ENCODE measurements at places on chromosomes 3 and 15. TPM values are rescaled to one million over a fixed set of nuclear protein-coding genes. Genes with fewer than 3 reads are reported as not detected.

C15orf62 gene
- 0.70 TPM for total RNA-seq

GRCh38 chr3:143302638-143303171 lies 183.1 kb downstream of the CHST2 start:
- DNase-seq: peak; percentile 38

CASR gene
- 0.02 TPM for total RNA-seq

ZMAT3 gene
- total RNA-seq: 10.5 TPM

DNA sequence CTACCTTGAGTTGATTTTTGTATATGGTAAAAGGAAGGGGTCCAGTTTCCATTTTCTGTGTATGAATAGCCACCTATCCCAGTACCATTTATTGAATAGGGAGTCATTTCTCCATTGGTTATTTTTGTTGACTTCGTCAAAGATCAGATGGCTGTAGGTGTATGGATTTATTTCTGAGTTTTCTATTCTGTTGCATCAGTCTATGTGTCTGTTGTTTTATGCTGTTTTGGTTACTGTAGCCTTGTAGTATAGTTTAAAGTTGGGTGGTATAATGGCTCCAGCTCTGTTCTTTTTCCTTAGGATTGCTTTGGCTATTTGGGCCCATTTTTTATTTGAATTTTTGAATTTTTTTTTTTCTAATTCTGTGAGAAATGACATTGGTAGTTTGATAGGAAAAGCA lies 125.5 kb upstream of the FGF7 start:
- DNase-seq: no peak

CCR9 gene
- not detected for total RNA-seq

GRCh38 chr15:61750271-61751084 lies 309.8 kb downstream of the VPS13C start:
- no peak for DNase-seq

MELTF gene
- 8.8 TPM for total RNA-seq

GRCh38 chr3:186849374-186849975 lies 7.0 kb downstream of the ADIPOQ start:
- DNase-seq: no peak

EPM2AIP1 gene
- total RNA-seq: 8.4 TPM

GRCh38 chr3:114178770-114179368 lies at the start of gene DRD3:
DRD3 (minus strand) TSS chr3:114179052; CDS start chr3:114171992, 7,060 bp downstream.
- DNase-seq: peak; percentile 62

- no peak for DNase-seq
Measured at GRCh38 chr15:76380249-76380648, 43.7 kb downstream of the ISL2 start.

WDR93 gene
- not detected for total RNA-seq

DNA sequence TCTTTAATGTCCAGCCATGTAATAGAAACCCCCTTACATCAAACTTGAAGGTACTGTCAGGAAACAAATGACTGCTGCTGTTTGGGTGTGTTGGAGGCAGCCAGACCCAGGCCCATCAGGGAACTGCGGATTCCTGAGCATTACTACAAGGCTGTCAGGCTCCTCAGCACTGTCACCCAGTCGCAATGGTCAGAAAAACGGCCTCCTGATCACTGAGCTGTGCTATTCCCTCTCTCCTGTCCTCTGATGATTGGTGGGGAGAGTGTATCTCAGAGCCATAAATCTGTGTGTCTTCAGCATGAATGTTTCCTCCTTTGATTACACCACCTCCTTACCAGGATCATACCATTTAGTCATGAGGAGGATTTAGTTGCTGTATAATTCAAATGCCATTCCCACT lies 135.2 kb upstream of the GADL1 start:
- no peak for DNase-seq

GRCh38 chr3:171718493-171719185 lies 91.6 kb downstream of the PLD1 start:
- peak; percentile 36 for DNase-seq

SEMA3B gene
- total RNA-seq: 6.4 TPM

- no peak for DNase-seq
Measured at GRCh38 chr3:49081429-49081828, 12.4 kb downstream of the QRICH1 start.
